ENCODE measurements at places on chromosomes 1 and 21. TPM values are rescaled to one million over a fixed set of nuclear protein-coding genes. Genes with fewer than 3 reads are reported as not detected.

The CYP4X1 gene
- total RNA-seq, result 1.1 TPM

The NFASC gene
- total RNA-seq, result 23.2 TPM

The TMEM53 gene
- total RNA-seq, result 31.3 TPM

The ABCA4 gene
- total RNA-seq, result not detected

The SPRR1B gene
- not detected for total RNA-seq

The REN gene
- total RNA-seq, result 0.18 TPM

The GRIK3 gene
- total RNA-seq, result 1.9 TPM

The TMPRSS15 gene
- total RNA-seq, result not detected

The AUNIP gene
- total RNA-seq, result not detected

The CYP4Z1 gene
- total RNA-seq, result 0.14 TPM

The GON4L gene
- 41.2 TPM for total RNA-seq

The HCN3 gene
- total RNA-seq, result 11.2 TPM

The KIF14 gene
- 2.0 TPM for total RNA-seq

The LIPI gene
- total RNA-seq, result not detected

The ANKRD34A gene
- 0.42 TPM for total RNA-seq

The PLA2G2C gene
- 0.28 TPM for total RNA-seq

The SPATC1L gene
- total RNA-seq, result 8.0 TPM

The WNT3A gene
- not detected for total RNA-seq

The RNU1-4 gene
- total RNA-seq, result 5,589 TPM

The FHAD1 gene
- 1.3 TPM for total RNA-seq

The CRP gene
- not detected for total RNA-seq

The RBP7 gene
- total RNA-seq, result 2.1 TPM

The NTNG1 gene
- 0.09 TPM for total RNA-seq

The HSPB7 gene
- 17.6 TPM for total RNA-seq

The OR14K1 gene
- total RNA-seq, result not detected

The S100A1 gene
- 1.9 TPM for total RNA-seq

The ANKRD65 gene
- 0.76 TPM for total RNA-seq

The OLFML3 gene
- total RNA-seq, result 4.1 TPM

The KRTAP19-6 gene
- total RNA-seq, result not detected

The PLEKHN1 gene
- 0.58 TPM for total RNA-seq

The DISC1 gene
- total RNA-seq, result 9.2 TPM

The ATP1A4 gene
- total RNA-seq, result not detected

The NPPA gene
- not detected for total RNA-seq

Data from left colon (tissue), 2 donors.